ENCODE measurements at places on chromosomes 5 and 9.
A peak's percentile ranks its signal among the peaks of the same experiment; 100 is the strongest.

DNA sequence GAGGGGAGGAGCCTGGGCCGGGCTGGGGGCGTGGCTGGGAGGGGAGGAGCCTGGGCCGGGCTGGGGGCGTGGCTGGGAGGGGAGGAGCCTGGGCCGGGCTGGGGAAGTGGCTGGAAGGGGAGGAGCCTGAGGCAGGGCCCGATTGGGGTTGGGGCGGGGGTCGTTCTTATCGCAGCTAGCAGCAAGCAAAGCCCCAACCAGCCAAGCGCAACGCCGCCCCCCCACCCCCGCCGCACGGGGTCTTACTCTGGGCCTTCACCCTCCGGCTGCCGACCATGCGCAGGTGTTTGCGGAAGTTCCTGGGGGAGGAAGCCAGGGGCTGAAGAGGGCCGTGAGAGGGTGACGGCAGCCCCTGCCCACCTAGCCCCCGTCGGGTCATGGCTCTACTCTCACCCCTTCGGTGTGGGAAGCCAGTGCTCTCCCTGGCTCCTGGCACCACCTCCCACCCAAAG is 5.0 kb downstream of the NSMF start:
- no peak for DNase-seq

DNA sequence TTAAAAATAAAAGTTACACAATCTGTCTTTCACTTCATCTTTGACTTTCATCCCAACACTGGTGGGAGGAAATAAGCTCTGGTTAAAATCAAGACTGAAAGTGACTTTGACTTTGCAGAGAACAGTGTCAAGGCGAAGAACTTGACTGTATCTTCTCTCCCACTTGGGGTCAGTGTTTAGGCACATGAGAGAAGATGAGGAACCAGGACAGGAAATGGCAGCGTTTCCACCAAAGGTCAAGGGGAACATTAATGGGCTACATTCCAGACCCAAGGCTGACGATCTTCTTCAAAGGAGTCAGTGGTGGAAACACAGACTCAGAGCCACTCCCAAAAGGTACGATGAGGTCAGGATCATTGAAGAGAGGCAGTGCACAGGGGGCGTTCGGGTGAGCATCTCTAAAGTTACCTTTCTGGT is 409.5 kb downstream of the ARHGEF28 start:
- no peak for DNase-seq

GRCh38 chr5:179823937-179824744 is 3.4 kb downstream of the SQSTM1 start:
- DNase-seq: no peak

DNA sequence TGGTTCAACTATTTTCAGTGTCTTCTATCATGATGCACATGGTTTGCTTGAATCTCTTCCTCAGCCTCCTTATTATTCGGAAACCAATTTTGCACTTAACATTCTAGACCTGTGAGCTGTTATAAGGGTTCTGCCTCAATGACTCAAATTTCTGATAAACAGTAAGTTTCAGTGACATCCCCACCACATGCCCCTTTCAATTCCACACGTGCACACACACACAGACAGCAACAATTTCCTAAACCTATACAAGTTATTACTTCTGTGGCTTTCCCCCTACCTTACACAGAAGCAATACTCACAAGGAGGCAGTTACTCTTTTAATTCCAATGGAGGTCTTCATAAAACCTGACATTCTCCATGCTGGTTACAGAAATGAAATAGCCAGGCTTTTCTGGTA is 102.4 kb downstream of the ELAVL2 start:
- DNase-seq: no peak

- no peak for DNase-seq
Measured at GRCh38 chr9:120920806-120921178, 5.8 kb downstream of the TRAF1 start.

GRCh38 chr5:176540476-176540899 is 3.3 kb upstream of the RNF44 start:
- no peak for DNase-seq

- no peak for DNase-seq
Measured at GRCh38 chr9:97366889-97367288, 45.0 kb upstream of the TDRD7 start.

GRCh38 chr5:95725937-95726810 is 5.0 kb upstream of the RHOBTB3 start:
- no peak for DNase-seq

DNA sequence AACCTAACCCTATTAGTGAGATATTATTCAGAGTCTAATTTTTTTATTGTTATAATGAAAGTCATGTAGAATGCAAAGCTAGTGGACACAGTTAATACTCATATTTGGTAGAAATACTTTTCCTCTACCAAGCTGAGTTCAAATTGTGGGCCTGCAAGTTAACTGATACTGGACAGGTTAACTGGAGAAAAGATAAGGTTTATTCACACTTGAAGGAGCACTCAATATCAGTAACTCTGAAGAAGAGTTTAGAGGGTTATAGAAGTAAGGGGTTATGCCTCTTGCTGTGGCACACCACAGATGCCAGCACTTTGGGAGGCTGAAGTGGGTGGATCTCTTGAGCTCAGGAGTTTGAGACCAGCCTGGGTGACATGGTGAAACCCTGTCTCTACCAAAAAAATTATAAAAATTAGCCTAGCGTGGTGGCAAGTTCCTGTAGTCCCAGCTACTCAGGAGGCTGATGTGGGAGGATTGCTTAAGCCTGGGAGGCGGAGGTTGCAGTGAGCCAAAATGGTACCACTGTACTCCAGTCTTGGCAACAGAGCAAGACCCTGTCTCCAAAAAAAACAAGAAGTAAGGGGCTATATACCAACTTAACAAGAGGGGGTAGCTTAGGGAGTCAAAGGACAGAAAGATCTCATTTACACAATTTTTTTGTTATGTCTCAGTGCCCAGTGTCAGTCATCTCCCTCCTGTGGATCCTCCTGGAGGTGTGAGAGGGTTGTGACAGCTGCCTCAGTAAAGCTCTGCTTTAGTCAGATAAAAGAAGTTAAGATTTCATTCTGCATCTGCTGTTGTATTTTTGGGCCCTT is 121.2 kb upstream of the GRHPR start:
- DNase-seq: no peak

DNA sequence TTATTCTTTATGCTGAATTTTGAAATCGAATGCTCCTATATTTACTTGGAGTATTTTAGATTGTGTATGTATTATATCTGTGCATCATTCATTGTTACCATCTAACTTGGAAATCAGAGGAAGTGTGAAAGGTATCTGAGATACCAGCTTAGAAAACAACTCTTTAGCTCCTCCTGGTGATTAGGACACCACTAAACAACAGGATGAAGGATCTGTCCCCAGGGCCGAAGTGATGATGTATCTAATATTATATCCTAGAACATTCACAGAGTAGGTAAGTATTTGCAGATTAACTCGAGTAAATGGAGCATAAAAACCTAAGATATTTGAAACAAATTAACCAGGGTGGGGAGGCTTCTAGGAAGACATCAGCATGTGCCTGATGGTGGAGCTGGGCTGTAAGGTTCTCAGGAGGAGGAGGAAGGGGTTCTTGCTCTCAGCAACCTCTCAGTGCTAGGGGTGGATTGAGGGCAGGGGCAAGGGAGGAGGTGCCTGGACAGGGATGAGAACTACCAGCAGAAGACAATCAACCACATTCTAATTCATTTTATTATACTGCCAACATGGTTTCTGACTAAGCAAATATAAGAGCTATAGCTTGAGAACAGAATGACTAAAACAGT is 2.6 kb upstream of the NFIL3 start:
- peak; percentile 32 for DNase-seq

Measured in immature natural killer cell (primary cell).